Ecto neural progenitor cell (in vitro differentiated cells): ENCODE measurements at places on chromosomes 5 and 9.

DNA sequence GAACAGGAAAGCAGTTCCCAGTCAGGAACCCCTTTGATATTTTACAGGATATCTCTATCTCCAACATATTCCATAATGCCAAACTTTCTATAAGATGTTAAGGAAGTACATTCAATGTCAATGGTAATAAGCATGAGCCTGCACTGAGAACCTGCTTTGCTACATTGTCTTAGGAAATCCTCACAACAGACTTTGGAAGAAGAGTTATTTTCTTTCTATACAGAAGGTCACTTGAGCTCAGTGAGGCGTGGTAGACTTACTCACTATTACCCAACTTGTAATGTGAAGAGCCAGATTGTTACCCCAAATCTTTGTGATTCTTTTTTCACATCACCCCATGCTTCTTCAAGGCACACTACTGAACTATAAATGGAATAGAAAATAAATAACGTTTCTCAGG, 435.9 kb downstream of the DNAH5 start:
- no peak for DNase-seq

- DNase-seq = no peak
Measured at GRCh38 chr5:32233696-32234447, 59.8 kb upstream of the GOLPH3 start.

DNA sequence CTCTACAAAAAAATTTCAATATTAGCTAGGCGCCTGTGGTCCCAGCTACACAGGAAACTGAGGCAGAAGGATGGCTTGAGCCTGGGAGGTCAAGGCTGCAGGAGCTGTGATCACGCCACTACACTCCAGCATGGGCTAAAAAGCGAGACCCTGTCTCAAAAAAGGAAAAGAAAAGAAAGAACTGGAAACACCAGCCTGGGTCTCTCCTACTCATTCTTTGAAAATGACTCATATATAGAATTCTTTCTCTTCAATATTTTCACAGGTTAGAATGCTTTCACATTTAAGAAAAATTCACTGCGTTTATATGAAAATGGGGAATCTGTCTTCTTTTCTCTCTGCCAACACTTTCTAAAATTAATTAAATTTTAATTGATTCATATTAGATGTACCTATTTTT, 115.6 kb downstream of the TRPM6 start:
- no peak for DNase-seq

GRCh38 chr5:143361438-143361837, 42.0 kb downstream of the NR3C1 start:
- no peak for DNase-seq

GRCh38 chr9:87149799-87150198, 202.5 kb upstream of the GAS1 start:
- DNase-seq = no peak

DNA sequence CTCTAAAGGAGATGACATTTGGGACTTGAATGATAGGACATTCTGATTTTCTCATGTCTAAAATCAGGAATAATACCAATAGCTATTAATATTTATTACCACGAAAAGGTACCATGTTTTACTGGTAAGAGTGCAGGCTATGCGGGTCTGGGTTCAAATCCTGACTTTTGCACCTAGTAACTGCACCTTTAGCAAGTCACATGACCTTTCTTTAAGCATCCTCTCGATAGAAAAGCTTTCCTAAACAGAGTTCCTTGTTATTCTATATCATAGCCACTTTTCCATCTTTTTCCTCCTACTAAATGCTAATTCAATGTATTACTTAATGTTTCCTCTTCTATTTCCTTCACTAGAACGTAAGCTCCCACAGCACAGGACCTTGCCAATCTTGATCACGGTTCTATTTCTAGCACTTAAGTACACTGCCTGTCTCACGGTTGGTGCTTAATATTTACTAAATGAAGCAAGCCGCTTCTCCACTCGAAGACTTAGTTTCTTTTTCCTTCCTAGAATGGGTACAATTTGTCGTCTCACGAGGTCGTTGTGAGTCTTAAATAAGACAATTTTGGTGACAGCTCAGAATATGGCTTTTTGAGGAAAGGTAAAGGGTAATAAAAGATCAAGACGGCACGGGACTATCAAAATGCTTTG, 816 bp downstream of the RBM18 start:
- DNase-seq = no peak

DNA sequence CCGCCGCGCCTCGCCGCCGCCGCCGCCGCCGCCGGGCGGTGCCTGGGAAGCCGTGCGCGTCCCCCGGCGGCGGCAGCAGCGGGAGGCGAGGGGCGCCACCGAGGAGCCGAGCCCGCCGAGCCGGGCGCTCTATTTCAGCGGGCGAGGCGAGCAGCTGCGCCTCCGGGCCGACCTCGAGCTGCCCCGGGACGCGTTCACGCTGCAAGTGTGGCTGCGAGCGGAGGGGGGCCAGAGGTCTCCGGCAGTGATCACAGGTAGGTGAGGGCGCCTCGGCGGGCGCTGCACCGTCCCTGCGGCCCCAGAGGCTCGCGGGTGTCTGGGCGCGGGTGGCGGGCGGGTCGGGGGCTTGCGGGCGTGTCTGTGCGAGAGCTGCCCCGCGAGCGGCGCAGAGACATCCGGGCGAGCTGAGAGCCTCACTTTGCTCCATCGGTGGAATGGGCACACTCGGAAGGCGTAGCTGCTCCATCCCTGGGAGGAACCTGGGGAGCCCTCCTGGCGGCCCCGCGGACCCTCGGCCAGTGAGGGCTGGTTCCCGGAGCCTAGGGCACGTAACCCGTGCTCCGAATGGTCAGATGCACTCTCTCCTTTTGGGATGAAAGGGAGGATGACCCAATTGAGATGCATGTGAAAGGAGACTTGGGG, 864 bp downstream of the PAPPA start:
- peak; percentile 58 for DNase-seq
